Activated CD8-positive, alpha-beta T cell treated with anti-CD3 and anti-CD28 coated beads for 36 hours (primary cell): ENCODE measurements at places on chromosomes 5 and 9. TPM values are rescaled to one million over a fixed set of nuclear protein-coding genes. Genes with fewer than 3 reads are reported as not detected.

Gene STKLD1
- 0.52 TPM for total RNA-seq

Gene FIBCD1
- total RNA-seq = not detected

GRCh38 chr5:140162781-140163180 is 12.2 kb upstream of the CYSTM1 start:
- H3K27me3 ChIP-seq = no peaks in the 10 kb centered on the region
- no peak overlapping the region for H3K4me3 ChIP-seq
- no peak overlapping the region for H3K27ac ChIP-seq
- no peaks in the 10 kb centered on the region for H3K4me1 ChIP-seq

GRCh38 chr9:2179567-2179966 is 164.4 kb downstream of the SMARCA2 start:
- H3K4me1 ChIP-seq = peaks cover 11% of the 10 kb centered on the region
- no peaks in the 10 kb centered on the region for H3K27me3 ChIP-seq
- no peak overlapping the region for H3K4me3 ChIP-seq
- peaks cover 16% of the 10 kb centered on the region for H3K36me3 ChIP-seq

GRCh38 chr9:12230708-12231107 is 462.5 kb upstream of the TYRP1 start:
- H3K4me1 ChIP-seq = no peaks in the 10 kb centered on the region
- no peak overlapping the region for H3K4me3 ChIP-seq
